ENCODE measurements at places on chromosomes 3 and 15.

GRCh38 chr15:61115679-61116078 is 113.4 kb downstream of the RORA start:
- DNase-seq: no peak

GRCh38 chr3:189626286-189626685 is 4.9 kb upstream of the TP63 start:
- no peak for DNase-seq

GRCh38 chr3:161914703-161915417 is 418.3 kb downstream of the OTOL1 start:
- DNase-seq: no peak

GRCh38 chr3:190716211-190716610 is 146.3 kb downstream of the GMNC start:
- no peak for DNase-seq

GRCh38 chr15:88218557-88219221 is 37.9 kb downstream of the NTRK3 start:
- peak; percentile 89 for DNase-seq

- DNase-seq: no peak
Measured at GRCh38 chr3:158768361-158768787, 33.5 kb upstream of the MFSD1 start.

DNA sequence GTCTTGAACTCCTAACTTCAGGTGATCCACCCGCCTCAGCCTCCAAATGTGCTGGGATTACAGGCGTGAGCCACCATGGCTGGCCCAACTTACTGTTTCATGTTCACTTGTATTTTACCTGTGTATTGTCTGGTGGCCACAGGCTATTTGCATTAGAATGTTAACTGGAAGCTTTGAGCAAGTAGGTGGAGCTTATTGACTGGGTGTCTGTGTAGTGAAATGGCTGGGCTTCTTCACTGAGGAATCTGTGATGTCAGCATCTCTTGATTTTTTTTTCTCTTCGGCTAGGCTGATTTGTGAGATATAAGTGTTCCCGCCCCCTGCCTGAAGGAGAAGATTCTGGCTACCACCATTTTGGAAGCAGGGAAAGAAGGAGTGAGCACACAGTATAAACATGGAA is 237.8 kb upstream of the PEX5L start:
- DNase-seq: no peak

DNA sequence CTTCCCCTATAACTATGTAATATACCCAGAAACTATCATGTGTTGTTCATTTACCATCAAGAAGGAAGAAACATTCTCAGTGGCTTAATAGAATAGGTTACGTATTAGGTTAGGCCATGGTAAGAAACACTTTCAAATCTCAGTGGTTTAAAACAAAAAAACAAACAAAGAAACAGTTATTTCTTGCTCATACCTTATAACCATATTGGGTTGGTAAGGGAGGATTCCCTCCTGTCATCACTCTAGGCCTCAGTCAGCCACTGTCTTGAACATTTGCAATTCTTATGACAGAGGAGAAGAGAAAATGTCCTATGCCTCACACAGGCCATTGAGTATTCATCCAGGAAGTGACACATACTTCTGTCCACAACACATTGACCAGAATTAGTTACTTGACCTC is 727.7 kb upstream of the NECTIN3 start:
- no peak for DNase-seq

- DNase-seq: no peak
Measured at GRCh38 chr15:56996746-56997470, 78.5 kb downstream of the TCF12 start.

- no peak for DNase-seq
Measured at GRCh38 chr3:178396318-178396717, 139.9 kb upstream of the KCNMB2 start.

DNA sequence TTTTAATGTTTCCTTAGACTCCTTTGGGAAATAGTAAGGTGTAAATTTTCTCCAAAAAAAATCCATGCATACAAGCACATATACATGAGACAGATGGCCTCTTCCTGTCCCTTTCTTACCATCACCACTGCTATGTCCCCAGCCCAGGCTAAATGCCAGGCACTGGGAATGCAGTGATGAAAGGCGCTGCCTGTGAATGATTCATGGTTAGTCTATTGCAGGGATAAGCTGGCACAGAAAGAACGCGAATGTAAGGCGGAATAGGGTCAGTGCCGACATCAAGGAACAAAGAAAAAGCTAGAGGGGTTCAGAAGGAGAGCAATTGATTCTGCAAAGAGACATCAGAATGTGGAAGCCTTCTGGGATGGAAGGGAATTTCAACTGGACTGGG is 36.2 kb upstream of the CFAP161 start:
- DNase-seq: no peak

DNA sequence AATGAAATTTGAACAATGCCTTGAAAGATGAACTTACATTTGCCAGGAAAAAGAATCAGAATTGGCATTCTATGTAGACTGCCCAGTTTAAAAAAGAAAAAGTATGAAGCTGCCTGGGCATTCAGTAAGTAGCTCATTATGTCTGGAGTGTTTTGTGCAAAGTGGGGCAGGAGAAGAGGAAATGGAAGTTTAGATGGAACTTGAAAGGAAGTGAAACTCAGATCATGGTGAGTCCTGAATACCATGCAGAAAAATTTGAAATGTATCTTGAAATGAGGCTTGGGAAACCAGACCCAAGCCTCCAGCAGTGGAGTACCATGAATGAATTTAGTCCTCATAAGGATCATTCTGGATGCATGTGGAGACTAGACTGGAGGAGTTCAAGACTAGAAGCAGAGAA is 4.8 kb upstream of the MORC1 start:
- no peak for DNase-seq

DNA sequence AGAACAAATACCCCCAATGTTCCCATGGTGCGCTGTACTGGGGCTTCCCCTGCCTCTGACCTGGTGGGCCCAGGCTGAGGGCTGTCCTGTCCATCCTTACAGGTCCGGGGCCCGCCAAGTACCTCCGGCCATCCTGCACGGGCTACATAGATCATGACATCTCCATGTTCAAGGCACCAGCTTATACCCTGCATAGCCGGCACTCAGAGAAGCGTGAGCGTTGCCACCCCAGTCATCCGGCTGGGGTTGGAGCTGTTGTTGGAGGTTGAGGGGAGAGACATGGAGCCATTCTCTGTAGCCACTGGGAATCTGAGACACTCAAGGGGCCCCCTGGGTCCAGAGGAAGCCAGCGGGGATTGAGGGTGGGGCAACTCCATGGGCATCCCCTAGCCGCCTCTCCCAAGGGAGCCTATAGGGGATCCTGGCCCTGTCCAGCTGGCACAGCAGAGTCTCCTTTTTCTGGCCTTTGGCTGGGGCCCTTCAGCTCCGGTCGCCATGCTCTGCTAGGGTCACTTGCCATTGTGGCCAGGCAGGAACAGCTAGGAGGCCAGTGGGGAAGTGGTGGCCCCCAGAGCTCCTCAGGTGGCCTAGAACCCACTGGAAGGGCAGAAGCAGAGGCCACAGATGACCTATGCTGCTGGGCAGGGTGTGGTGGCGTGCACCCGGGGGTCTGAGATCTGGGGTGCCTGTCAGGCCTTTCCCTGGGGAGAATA is 12.5 kb upstream of the CSPG4 start:
- no peak for DNase-seq

DNA sequence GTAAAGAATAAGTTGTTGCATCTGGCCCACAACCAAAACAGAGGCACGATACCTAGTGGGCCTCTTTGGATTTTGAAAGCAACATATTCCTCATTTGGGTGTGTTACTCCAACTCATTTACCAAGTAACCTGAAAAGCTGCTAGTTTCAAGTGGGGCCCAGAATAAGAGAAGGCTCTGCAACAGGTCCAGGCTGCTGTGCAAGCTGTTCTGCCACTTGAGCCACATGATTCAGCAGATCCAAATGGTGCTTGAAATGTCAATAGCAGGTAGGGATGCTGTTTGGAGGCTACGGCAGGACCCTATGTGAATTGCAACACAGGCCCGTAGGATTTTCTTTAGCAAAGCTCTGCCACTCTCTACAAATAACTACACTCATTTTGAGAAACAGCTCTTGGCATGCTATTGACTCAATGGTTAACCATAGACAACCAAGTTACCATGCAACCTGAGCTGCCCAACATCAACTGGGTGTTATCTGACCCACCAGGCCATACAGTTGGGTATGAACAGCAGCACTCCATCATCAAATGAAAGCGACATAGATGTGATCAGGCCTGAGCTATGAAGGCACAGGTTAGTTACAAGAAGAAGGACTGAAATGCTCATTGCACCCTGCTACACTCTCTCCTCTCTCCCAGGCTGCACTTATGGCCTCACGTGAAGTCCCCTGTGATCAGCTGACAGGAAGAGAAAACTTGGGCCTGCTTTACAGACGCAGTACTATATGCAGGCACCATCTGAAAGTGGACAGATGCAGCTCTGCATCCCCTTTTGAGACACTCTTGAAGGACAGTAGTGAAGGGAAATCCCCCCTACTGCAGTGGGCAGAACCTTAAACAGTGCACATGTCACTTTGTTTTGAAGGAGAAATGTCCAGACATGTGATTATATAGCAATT is 9.5 kb upstream of the MCF2L2 start:
- no peak for DNase-seq

DNA sequence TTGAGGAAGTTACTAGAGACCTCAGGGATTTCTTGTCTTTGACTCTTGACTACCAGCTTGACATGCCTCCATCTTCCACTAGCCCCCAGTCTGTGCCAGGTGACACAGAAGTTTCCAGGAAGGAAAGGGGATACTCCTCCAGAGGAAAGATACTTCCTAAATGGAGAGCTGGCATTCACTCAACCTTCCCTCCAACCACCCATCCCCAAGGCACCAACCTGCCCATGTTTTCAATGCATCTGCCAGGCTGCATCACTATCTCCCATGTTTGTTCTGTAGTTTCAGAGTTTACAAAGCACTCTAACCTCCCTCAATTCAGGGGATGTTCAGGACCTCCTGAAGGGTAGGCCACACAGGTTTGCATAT is 198.4 kb upstream of the LPP start:
- DNase-seq: no peak

GRCh38 chr3:61353382-61353781 is 102.1 kb upstream of the FHIT start:
- no peak for DNase-seq

DNA sequence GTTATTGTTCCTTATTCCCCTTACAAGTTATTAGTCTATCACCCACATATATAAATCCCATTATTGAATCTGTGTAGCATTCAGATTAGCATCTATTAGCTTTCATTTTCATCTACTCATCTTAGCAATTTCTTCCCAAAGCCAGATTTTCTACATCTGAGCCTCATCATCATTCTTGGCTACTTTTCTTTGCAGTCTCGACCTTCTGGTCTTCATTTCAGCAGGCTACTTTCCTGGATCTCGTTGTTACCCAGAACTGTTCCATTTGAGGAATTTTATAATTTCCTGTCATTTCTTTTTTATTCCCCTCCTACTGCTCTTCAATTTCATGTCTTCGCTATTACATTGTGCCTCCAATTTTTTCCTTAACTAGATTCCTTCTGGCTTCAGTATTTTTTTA is 51.8 kb downstream of the SPRED1 start:
- no peak for DNase-seq

DNA sequence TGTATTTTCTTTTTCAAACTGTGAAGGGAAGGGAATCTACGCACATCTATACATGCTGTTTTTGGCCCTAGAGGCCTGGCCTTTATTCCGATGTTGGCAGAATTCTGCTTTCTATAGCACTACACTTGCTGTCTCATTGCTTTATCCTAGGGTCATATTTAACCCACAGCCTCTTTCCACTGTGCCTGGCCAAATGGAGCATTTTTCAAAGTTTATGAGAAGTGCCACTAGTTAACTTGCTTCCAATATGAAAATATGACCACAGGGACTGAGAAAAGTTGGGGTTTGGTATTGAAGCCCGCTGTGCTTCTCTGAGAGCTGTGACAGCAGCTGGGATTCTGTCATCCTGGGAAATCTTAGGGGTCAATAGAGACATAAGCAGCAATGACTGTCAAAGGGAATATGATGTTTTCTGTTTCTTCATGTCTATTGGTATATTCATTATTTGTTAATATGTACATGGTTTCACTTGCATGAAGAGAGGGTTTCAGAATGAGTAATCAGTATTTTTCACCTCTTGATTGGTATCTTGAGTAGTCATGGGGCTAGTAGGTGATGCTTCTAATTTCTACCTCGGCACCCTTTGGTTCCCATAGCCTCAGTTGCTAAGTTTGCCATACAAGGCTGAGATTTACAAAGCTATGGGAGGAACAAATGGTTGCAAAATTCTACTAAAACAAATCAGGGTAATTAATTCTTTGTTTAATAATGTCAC is 275.8 kb upstream of the RBMS3 start:
- no peak for DNase-seq

DNA sequence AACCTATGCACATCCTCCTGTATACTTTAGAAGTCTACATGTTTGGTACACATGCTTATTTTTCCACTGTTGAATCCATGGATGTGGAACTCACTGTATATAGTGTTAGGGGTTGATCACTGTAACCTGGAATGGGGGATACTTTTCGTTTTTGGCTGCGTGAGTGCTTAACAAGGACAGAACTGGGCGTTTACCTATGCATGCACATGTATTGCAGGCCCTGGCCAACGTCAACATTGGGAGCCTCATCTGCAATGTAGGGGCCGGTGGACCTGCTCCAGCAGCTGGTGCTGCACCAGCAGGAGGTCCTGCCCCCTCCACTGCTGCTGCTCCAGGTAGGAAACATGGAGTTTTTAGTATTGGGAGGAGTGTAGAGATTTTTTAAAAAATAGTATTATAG is 2.3 kb downstream of the RPLP1 start:
- DNase-seq: no peak

DNA sequence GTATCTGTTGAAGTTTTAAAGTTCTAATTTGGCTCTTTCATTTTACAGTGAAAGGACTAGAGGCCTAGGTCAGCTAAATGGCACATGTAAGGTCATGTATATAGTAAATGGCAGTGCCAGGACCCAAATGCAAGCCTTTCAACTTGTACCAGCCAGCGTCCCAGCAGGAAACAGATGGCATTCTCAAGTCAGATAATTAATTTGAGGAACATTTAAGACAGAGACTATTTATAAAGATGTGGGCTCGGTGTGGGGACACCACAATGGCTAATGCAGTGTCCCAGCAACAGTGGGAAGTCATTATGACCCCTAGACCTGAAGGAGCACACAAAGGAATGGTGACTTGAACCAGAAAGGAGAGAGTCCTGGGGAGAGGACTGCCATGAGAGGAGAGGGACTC is 6.1 kb downstream of the MINDY4B start:
- no peak for DNase-seq

- DNase-seq: no peak
Measured at GRCh38 chr15:76181705-76182107, 121.9 kb downstream of the TMEM266 start.

GRCh38 chr15:85899927-85900326 is 105.2 kb upstream of the KLHL25 start:
- DNase-seq: no peak

DNA sequence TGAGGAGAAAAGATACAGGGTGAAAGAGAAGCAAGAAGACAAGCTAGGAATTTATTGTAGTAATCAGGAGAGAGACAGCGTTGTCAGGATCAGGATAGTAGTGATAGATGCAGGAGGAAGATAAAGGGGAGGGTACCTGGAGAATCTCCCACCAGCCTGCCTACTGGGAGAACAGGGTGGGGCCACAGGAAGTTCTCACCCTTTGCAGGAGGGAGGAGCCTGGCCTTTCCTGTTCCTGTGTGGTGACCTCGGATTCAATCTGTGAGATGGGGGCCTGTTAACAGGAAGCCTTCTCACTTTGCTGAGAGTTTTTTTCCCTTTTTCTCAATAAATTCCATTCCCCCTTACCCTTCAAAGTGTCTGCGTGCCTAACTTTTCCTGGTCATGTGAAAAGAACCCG is 37.6 kb downstream of the GMPS start:
- DNase-seq: no peak

- no peak for DNase-seq
Measured at GRCh38 chr15:36256404-36256807, 323.0 kb upstream of the CDIN1 start.

GRCh38 chr3:158770741-158771350 is 31.0 kb upstream of the MFSD1 start:
- DNase-seq: no peak
